Activated naive CD4-positive, alpha-beta T cell (primary cell): ENCODE measurements at places on chromosomes 5 and 9.

GRCh38 chr5:65886387-65886786, 40.0 kb upstream of the ERBIN start:
- no peak for DNase-seq

GRCh38 chr9:73269430-73270101, 117.9 kb downstream of the ANXA1 start:
- no peak for DNase-seq

GRCh38 chr5:154273028-154273617, 82.6 kb downstream of the GALNT10 start:
- no peak for DNase-seq

DNA sequence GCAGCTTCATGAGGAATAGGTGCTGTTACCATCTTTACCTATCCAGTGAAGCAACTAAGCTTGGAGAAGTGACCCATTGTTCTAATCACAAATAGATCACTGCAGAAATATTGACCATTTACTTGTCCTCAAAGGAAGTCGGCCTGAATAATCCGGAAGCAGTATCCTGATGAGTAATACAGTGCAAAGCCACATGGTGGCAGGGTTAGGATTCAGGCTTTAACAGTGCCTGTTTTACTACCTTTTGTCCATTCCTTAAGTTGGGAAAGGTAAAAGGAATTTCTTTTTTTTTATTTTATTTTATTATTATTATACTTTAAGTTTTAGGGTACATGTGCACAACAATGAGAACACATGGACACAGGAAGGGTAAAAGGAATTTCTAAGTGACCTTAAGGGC, 336.3 kb downstream of the KDM4C start:
- no peak for DNase-seq

- DNase-seq: no peak
Observed at GRCh38 chr5:108672639-108673038, 75.1 kb upstream of the FER start.

DNA sequence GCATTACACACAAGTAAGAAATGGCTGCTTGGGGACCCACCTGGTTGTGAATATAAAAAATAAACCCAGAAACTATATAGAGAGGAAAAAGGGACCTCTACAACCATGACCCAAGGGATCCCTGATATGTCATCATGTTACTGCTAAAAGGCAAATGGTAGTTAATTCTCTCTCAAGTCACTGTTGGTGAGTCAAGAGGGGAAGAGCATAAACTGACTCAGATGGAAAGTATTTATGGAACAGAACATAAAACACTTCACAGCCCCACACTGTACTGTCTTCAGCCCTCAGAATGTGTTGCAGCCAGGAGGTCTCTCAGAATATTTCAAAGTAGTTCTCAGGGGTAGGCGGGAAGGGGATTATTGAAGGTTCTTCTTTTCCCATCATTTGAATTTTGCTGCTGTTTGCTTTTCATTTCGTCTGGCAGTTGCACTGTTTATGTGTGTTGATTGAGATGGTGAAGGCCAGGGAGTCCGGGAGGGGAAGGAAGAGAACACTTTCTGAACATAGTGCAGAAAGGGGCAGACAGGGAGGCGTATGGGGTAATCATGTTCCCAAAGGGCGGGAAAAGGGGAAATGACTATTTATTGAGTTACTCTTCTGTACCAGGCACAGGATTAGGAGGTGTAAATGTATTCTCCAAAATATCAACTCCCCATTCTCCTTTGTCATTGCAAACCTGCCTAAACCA, 85.5 kb downstream of the TEK start:
- no peak for DNase-seq
